Central memory CD8-positive, alpha-beta T cell (primary cell): ENCODE measurements at places on chromosomes 1 and 21.

DNA sequence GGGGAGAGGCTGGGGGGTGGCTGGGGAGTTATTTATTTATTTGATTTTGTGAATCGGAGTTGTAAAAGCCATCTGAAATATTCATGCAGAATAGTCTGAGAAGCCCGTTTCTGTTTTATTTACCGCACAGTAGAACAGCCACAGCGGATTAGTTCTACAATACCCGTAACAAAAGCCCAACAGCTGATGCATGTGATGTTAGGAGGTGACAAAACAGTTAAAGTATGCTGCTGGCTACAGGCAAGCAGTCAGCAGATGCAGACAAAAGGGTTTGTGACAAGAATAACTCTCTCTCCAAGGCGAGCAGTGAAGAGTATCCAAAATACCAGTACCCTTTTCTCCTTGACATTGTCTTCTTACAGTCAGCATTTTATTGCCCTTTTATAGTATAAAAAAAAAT lies 42.0 kb downstream of the PROX1 start:
- no peak for DNase-seq

DNA sequence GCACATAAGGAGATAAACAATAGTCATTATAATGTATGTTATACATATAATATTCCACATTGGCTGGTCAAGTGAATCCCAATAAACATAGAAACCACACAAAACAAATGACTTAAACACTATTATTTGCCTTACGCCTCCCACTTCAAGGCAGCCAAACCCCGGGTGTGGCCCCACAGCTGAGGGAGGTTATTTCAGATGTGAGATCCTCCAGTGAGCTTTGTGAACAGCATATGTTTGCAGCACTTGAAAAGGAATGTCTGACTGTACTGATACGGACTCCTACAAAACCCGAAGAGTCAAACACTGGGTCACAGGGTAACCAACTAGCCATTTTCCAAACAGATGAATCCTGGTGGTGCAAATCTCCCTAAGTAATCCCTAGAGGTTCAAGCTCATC lies 27.1 kb upstream of the DISP1 start:
- no peak for DNase-seq

GRCh38 chr1:50358962-50359361 lies 64.3 kb downstream of the DMRTA2 start:
- DNase-seq = no peak

GRCh38 chr1:198258491-198258890 lies 101.7 kb downstream of the NEK7 start:
- DNase-seq = no peak

GRCh38 chr1:195105281-195105680 lies 1503.0 kb downstream of the KCNT2 start:
- DNase-seq = no peak

DNA sequence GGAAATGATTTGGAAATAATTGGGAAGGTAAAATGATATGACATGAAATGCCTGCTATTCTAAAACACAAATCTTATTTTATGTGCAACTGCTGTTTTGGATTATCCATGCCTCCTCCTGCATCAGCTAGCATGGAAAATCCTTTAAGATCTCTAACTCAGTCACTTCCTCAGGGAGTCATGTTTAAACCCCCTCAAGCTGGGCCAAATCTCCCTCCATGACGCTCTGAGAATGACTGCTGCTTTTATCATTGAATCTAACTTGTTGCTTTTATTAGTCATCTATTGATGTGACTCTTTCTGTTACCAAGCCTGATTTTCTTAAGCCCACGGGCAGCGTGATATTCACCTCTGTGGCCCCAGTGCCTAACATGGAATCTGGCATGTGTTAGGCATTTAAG lies 324.8 kb downstream of the DISC1 start:
- no peak for DNase-seq

- no peak for DNase-seq
Measured at GRCh38 chr1:20278692-20279130, 12.0 kb upstream of the VWA5B1 start.

- no peak for DNase-seq
Measured at GRCh38 chr1:61254634-61255357, 172.4 kb downstream of the NFIA start.

- DNase-seq = no peak
Measured at GRCh38 chr1:63772876-63773275, 941 bp upstream of the ROR1 start.

GRCh38 chr21:41295721-41296254 lies 20.8 kb upstream of the FAM3B start:
- DNase-seq = no peak

- DNase-seq = no peak
Measured at GRCh38 chr1:57026624-57027354, 61.0 kb upstream of the C8B start.

GRCh38 chr21:45598109-45598508 lies 45.4 kb upstream of the PCBP3 start:
- DNase-seq = no peak

GRCh38 chr1:146036241-146036964 lies 14.9 kb upstream of the HJV start:
- DNase-seq = no peak

DNA sequence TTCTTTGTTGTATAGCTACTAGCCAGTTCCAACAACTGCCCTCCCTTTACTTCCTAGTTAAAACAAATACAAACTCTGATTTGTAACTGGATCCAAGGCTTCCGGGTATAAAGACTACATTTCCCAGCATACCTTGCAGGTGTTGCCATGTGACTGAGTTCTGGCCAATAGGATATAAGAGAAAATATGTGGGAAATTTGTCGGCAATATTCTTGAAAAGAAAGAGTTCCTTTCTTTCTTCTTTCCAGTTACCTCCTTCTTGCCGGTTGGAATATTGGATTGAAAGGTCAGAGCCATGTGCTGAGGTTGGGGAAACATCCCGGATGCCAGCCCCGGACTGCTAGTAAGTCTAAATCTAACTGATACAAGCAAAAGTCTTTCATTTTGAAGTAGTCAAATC lies 23.0 kb upstream of the ZBTB40 start:
- DNase-seq = peak; percentile 34

DNA sequence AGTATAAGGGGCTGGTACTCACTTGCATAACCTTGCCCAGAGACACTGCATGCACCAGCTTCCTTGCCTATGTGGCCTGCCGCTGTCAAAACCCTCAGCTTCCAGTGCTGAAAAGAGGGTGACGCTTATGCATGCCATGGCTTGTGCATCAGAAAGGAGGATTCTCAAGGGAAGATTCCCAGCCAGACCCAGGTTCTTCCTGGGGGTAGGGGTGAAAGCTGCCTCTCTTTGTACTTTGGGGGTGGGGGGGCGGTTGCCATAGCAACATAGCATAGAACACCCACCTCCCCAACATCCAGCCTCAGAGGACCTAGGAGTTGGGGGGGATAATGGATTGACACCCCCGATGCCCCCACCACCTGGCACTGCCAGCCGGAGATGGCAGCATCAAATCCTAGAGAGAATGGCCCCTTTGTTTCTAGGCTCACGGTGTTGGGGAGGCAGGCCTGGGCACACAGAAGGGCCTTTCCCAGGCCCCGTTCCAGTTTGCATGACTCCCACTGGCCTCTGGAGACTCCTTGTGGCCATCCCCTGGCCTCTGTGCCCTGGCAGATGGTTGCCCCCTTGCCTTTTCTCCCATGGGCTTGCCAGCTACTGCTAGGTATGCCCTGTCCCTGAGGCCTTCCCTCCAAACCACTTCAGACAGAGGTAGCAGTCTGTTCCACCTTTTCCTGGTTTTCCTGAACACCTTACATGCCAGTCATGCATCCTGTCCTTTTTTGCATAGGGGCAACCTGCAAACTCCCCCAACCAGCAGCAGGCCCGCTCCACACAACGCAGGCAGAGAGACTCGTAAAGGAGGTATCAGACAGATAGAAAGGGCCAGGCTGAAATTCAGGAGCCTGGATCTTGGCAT lies 44.6 kb downstream of the RHBG start:
- no peak for DNase-seq

GRCh38 chr1:160005070-160005469 lies 26.7 kb downstream of the PIGM start:
- DNase-seq = no peak

DNA sequence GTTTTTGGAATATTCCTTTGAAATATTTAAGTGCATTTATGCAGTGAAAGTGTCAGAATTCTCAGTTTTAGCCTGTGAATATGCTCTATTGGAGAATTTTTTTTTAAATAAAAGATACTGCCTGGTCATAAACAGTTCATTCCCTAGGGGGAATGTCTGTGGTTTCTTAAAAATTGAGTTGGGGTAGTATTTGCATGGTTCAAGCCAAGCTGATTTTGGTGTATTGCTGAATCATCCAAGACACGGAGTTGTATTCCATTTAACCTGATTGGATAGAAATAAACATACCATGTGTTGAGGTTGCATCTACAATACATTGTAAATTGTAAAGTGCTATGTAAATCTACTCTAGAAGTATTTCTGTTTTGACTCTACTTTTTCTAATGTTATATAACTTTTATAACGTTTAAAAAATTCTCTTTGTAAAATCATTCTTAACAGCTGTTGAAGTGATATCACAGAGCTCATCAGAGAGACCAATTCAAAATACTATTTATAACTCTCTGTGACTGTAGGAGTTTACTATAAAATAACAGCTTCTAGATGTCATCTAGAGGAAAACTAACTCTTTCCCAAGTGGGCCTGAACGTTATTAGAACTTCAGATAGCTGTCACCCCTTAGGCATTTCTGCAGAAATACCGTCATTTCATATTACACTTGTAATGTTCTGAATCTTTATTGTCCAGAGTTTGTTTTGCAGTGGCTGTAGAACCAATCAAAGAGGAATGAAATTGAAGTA lies 199.1 kb downstream of the USP25 start:
- no peak for DNase-seq

- DNase-seq = no peak
Measured at GRCh38 chr1:153536671-153537375, 1.0 kb upstream of the S100A6 start.

DNA sequence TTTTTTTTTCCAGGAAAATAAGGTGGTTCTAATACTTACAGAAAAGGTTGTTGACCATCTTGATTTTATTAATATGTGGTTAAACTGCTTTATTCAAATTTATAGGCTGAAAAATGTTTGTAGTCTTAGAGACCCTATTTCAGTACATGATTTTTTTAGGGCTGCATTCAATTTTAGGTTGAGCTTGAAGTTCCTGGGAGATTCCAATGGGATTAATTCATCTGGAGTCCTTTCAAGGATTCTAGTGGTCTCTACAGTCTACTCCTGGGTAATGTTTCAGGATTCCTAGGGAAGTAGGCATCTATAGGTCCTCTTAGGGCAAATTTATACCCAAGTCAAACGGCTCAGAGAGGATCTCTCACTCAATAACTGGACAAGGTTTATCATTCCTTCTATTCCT lies 126.7 kb downstream of the HMCN1 start:
- no peak for DNase-seq

GRCh38 chr1:221217029-221217428 lies 337.8 kb downstream of the HLX start:
- DNase-seq = no peak

DNA sequence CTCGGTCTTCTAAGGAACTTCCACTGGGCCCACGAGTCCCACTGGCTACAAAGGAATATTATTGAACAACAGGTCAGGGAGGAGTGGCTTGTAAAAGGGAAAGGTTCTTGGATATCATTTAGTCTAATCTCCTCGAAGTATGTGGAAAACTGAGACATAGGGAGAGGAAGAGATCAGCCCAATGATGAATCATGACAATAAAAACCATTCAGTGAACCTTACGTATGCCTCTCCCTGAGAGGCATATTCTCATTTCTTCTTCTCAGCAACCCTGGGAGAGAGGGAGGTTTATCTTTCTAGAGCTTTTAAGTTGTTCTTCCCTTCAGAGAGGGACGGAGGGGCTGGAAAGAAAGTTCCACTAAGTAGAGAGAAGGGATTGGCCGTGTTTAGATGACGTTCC lies 5.3 kb upstream of the MOB3C start:
- DNase-seq = no peak

DNA sequence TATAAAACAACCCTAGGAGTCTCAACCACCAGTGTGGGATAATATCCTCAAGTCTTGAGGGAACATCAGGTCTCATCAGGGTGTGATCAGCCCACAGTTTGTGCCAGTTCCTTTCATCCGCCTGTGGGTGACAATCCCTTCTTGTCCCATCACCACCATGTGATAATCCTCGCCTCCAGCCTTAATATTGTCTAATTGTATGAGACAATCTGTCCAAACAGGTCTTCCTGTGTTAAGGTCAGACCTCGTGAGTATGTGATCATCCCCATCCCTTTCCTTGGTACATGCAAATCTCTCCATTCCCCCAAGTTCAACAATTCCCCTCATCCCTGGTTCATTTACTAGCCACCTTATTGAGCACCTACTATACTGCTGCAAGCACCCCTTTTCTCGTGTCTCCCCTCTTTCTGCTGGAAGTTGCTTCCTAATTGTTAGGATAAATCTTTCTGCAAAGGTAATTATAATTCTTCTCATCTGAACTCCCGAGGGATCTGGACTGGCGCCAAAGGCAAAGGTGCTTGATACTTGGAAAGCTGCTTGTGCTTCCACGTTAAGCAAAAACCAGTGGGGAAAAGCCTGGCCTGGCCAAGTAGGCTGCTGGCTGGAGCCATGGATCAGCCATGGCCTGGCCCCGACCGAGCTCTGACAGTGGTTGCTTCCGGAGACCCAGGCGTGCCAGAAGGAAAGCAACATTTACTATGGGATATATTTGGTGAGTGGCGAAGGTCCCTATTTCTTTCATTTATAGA lies 92.5 kb downstream of the RNF220 start:
- no peak for DNase-seq

DNA sequence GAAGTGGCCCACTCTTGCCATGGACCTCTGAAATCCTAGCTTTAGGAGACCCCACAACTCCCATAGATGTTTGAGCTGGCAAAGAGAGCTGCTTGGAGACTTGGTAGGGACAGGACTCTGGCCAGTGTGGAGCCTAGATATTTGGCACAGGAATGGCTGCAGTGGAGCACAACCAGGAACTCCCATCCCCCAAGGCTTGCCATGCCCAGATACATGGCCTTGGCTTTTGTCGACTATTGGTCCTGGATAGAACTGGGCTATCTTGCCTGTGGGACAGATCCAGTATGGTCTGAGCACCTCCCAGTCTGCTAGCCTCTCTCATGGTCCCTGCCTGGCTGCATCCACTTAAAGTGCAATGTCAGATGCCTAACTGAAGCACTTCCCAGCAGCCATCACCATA lies 7.8 kb upstream of the GBP2 start:
- DNase-seq = no peak

GRCh38 chr1:237736372-237737029 lies 154.2 kb downstream of the ZP4 start:
- DNase-seq = no peak

- DNase-seq = no peak
Measured at GRCh38 chr1:186482661-186483255, 21.8 kb upstream of the PDC start.

DNA sequence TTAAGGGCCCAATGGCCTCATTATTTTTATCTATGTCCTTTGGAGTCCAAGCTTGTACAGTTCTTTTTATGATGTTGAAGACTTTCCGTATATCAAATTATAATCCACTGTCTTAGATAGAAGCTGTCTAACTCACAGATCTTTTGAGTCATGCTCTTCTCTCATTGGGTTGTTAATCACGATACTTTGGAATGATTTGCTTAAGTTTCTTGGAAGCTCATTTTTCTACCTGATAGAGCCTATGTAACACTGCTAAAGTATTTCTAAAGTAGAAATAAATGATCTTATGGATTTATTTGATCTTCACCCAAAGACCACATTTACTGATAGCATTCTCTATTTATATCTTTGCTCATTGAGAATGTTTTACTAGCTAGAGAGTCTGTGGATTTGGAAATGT lies 1554.1 kb downstream of the PLA2G4A start:
- DNase-seq = no peak
